ENCODE measurements at places on chromosomes 16 and 17.

- no peak for DNase-seq
These were observed 4.6 kb downstream of the EFTUD2 start for GRCh38 chr17:44894642-44895041.

DNA sequence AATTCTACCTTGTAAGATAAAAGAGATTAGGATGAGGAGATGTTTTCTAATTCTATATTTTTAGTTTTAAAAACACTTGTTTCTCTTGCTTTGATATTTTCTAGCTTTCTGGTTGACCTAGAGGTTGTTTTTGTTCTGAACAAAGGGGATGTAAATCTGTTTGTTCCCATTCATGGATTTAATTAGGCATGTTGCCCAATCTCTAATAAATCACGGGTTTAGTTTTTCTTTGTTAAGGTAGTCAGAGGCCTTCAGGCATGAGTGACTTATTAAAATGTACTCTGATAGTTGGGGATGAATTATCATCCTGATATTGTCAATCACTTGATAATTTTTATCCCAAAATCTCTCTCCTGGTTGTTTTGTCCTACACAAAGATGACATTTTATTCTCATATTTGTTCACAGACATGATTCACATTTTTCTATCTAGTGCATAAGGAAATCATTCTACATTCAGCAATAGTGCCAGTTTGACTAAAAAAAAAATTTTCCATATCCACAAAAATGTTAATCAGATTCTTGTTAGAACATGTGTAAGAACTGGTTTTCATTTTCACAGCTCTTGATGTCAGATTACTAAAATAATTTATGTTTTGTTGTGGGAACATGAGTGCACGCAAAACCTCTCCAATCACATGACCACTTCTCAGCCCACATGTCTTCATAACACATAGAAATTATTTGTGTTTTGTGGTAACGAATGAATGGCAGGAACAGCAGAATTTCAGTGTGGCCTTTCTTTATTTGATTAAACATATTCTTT lies 95.7 kb upstream of the AKTIP start:
- DNase-seq, result no peak

- no peak for DNase-seq
These were observed 97.2 kb downstream of the NOG start for GRCh38 chr17:56690441-56691291.

- no peak for DNase-seq
These were observed 85.1 kb downstream of the WWOX start for GRCh38 chr16:78184238-78185183.

DNA sequence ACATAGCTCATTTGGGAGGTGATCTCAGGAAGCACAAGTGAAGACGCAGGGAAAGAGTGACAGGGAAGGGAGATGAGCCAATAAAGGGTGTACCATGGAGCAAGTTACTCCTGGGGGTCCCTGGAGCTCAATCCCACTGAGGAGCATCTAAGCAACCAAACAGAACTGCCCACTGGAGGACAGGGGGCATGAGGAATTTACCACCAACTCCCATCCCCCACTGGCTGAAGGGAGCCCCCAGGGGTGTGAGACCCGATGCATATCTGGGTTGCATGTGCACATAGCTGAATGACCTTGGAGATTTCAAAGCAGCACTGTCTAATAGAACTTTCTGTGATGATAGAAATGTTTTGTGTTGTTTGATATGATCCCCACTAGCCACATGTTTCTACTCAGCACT lies 29.6 kb downstream of the C16orf82 start:
- no peak for DNase-seq

- no peak for DNase-seq
These were observed 2.9 kb downstream of the ABCA3 start for GRCh38 chr16:2337431-2338296.

GRCh38 chr16:50083996-50084395 lies 18.2 kb downstream of the HEATR3 start:
- DNase-seq, result no peak

DNA sequence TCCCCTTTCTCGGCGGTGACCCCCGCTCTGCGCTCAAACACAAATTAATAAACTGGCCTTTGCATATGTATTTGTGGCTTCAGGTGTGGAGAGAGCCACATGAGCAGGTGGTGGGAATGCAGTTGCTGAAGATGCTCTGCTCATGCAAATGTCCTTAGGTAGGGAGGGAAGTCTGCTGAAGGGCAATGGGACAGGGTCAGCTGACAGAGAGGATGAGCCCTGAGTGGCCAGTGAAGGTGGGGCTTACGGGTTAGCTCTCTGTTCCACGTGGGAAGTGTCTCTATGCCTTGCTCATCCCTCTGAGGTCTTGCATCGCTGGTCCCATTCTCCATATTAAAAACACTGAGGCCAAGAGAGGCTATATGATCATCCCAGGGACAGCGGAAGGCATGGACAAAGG lies 74.2 kb upstream of the CCL1 start:
- no peak for DNase-seq

DNA sequence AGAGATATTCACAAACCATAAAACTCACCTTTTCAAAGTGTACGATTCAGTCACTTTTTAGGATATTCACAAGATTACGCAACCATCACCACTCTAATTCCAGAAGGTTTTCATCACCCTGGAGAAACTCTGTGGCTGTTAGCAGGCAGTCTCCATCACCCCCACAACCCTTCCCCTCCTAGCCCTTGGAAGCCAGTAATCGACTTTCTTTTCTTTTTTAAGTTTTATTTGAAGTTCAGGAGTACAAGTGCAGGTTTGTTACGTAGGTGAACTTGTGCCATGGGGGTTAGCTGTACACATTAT lies 363.5 kb downstream of the CPPED1 start:
- no peak for DNase-seq

DNA sequence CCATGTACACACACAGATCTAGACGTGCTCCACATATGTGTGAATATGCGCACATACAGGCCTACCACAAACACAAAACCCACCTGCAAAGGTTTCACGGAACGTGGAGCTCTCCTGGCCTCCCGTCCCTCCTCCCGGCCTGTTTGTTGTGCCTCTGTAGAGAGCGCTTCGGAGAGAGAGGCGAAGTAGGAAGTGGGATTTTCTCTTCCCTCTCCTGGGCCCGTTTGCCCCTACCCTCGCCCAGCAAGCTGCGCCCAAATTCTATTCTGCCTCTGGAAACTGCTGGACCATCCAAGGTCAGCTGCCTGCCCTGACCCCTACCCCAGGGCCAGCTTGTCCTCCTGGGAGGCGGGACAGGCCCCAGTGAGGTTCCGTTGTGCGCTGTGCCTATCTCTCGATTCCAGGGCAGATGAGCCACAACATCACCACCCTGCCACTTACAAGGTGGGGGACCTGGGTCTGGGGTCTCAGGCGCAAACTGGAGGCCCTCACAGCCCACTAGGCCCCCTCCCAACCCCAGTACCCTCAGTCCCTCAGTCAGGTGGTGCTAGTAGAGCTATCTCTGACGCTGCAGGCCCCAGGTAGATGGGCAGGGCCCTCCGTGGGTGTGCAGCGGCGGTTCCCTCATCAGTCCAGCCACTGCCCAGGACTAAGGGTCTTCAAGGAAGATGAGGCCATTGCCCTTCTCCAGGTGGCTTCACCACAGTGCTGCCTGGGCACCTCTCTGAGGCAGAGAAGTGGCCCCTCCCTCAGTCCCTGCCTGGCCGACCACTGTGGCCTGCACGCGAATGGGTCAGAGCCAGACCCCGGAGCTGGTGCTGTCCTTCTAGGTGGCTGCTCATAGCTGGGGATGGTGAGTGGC lies 54.2 kb downstream of the BEAN1 start:
- DNase-seq, result no peak

GRCh38 chr17:21129023-21129681 lies 2.4 kb downstream of the DHRS7B start:
- no peak for DNase-seq

DNA sequence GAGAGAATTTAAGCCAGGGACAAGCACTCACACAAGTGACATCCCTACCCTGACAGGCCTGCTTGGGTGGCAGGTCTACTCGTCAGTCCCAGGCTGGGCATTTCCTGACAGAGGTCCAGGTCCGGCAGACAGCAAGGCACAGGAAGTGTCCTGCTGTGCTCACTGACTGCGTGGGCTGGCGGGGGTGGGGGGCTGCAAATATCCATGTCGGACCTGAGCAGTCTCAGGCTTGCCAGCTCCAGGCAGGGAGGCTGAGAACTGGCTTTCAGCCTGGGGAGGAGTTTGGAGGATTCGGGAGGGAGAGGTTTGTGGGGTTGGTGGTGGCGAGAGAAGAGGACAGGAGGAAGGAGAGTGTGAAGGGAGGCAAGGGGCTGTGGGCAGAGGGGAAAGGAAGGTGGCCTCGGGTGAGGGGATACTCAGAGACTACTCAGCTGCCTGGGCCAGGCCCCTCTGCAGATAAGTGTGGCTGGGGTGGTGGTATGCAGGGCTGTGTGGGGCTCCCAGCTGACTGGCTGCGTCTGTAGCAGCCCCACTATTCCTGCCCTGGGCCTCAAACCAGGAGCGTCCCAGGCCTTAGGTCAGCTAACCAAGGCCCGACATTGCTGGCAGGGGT lies 7.8 kb downstream of the HIC1 start:
- DNase-seq, result no peak

DNA sequence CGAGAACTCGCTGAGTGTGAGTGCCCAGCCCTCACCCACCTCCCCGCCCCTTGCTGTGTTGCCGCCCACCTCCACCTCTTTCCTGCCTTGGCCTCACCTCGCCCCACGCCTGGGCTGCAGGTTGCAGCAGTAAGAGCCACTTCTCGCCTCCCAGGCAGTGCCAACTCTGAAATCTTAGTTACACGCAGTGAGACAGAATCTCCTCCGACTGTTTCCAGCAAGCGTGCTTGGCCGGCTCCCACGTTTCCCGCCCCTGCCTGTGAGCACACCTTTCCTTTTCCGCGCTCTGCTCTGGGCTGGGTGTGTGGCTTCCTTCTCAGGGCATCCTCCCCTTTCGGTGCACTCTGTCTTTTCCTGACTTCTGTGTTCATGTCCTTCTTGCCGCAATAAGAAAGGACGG lies 5.7 kb downstream of the ENGASE start:
- DNase-seq, result no peak

DNA sequence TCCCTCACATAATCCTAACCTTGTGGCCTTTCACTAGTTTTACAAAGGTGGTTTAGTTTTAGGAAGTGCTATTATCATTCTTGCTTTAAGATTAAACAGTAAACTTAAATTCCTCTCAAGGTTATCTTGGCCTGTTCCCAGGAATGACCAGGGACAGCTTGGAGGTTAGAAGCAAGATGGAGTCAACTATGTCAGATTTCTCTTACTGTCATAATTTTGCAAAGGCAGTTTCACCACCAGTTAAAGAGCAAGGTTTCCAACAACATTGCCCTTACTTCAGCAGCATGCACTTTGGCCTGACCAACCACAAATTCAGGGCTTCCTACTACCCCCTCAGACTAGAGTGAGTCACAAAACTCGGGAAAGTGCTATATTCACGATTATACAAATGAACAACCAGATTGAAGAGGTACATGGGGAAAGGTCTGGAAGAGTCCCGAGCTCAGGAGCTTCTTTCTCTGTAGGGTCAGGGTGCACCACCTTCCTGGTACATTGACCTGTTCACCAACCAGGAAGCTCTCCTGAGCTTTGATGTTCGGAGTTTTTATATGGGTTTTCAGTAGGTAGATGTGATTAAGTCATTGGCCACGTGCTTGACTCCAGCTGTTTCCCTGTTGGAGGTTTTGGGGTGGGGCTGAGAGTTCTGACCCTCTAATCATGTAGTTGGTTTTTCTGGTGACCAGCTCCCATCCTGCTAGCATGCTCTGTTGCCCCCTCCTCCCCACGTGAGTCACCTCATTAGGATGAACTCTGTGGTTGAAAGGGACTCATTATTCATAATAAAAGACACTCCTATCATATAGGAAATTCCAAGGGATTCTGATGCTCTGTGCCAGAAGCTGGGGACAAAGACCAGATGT lies 19.4 kb downstream of the RHOT1 start:
- no peak for DNase-seq

- no peak for DNase-seq
These were observed 63.8 kb upstream of the GPRC5B start for GRCh38 chr16:19948186-19949104.

DNA sequence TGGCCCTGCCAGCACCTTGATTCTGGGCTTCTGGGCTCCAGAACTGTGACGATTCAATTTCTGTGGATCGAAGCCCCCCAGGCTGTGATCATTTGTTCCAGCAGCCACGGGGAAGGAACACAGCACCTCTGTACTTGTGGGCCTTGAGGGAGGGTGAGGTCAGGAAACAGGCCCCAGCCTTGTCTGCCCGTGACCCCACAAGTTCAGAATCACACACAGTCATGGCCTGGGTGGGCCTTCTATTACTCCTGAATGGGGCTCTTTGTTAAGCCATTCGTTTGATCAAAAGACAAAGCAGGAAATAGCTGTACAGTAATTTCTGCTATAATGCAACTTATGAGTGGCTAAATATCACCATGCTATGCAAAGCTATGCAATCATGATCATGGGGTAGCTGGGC lies 10.1 kb downstream of the ST6GALNAC2 start:
- DNase-seq, result no peak

- no peak for DNase-seq
These were observed 69.6 kb downstream of the RAI1 start for GRCh38 chr17:17750881-17751280.

GRCh38 chr17:61380217-61380835 lies 19.3 kb upstream of the TBX2 start:
- no peak for DNase-seq

- no peak for DNase-seq
These were observed 267.9 kb downstream of the CPPED1 start for GRCh38 chr16:12535535-12536411.

GRCh38 chr17:44865931-44866330 lies 18.2 kb downstream of the HIGD1B start:
- no peak for DNase-seq

DNA sequence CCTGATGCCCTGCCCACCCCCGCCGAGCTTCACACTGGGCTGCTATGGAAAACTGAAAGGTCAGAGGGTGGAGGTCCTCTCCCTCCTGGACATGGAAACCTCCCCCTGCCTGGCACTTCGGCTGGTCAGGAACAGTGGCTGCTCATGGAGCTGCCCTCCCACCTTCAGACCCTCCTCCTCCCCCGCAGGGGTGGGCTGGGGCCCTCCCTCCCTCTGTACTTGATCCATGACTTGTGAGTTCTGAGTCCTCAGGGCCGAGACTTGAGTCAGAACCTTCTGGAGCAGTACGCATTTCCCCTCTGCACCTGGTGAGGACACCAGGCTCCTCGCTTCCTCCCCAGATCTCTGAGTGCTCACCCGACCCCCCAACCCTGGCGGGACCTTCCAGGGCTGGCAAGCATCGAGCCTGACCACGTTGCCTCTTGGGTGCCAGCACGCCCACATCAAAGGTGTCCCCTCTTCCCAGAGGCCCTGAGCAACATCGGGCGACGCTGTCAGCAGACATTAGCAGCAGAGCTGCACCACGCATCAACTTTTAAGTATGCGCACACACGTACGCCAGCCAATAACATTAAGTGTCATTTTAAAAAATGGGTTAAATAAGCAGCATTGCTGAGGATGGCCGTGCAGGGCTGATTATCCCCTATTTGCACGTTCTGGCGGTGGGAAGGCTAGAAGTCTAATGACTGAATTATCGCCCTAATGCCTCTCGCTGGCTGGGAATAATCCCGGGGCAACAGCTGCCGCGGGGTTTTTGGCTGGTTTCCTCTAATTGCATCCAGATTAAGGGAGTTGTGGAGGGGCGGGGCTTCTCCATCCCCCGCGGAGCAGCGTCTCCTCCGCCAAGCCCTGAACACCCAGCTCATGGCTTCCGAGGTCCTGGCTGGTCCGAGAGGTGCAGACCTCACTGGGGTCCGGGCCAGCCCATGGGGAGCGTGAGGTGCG lies 98.0 kb downstream of the TBC1D16 start:
- no peak for DNase-seq

GRCh38 chr16:57062329-57062728 lies 30.1 kb upstream of the CPNE2 start:
- DNase-seq, result no peak

All from stimulated activated CD4-positive, alpha-beta T cell treated with anti-CD3 and anti-CD28 coated beads, Interleukin-1b, Interleukin-23, amount 100 ng/mL, for 1 hour (primary cell).